NCI-H1417 (cell line): ENCODE measurements at places on chromosomes 1 and 21.

DNA sequence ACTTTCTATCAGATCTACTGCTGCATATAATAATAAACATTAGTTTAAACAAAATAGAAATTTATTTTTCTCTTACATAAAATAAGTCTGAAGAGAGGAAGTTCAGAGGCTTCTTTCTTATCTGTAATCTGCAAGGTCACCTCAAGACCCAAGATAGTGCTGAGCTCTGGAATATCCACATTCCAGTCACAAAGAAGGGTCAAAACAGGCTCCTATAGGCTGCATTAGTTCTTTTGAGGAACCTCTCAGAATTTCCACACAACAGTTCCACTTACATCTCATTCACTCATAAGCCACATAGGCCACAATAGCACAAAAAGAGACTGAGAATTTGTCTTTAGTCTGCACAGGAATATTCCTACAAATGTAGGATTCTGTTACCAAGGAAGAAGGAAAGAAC lies 15.4 kb downstream of the DYNLT5 start:
- no peak for DNase-seq

DNA sequence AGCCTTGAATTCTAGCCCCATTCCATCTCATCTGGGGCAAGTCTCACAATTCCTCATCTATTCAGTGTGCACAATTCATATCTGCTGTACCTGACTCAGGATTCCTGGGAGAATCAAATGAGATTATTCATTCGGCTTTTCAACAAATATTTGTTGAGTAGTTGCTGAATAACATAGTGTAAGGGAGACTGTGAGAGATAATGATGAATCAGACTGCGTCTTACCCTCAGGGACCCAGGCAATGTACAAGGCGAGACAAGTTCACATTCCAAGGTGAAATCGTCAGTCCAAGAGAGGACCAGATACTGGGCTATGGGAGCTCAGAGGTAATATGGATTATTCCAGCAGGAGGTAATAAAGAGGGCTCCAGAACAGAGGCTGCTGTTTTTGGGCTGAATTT lies 67.8 kb upstream of the SMYD2 start:
- no peak for DNase-seq

GRCh38 chr1:86259390-86259789 lies 102.8 kb upstream of the COL24A1 start:
- DNase-seq, result no peak

DNA sequence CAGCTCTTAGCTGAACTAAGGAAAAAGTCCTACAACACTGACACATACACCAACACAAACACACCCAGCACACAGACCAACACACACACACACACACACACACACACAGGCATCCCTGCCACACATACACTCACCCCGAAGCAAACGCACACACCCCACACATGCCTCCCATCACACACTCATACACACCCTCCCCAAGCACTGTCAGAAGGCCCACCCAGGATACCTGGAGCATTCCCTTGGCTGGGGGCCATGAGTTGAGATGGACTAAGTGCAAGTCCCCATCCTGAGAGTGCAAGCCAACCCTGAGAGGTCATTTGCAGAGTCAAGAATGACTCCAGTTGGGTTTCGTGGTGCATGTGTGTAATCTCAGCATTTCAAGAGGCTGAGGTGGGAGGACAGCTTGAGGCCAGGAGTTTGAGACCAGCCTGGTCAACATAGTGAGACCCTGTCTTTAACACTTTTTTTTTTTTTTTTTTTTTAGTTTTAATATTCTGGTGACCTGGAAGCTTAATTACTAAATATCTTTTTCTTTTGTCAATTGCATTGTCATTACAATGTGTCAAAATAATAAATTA lies 117.3 kb downstream of the RHOU start:
- no peak for DNase-seq

GRCh38 chr1:205715628-205716027 lies 34.4 kb downstream of the NUCKS1 start:
- no peak for DNase-seq
